Spleen (tissue), 13 donors: ENCODE measurements at places on chromosomes 16 and 17. TPM values are rescaled to one million over a fixed set of nuclear protein-coding genes. Genes with fewer than 3 reads are reported as not detected.

The FMNL1 gene
- 198 TPM for total RNA-seq

The OTOA gene
- 3.1 TPM for total RNA-seq

The MYH13 gene
- total RNA-seq, result not detected

The CBX4 gene
- total RNA-seq, result 27.4 TPM

The HSF5 gene
- 1.5 TPM for total RNA-seq

The P2RX1 gene
- total RNA-seq, result 23.1 TPM

The KNOP1 gene
- 8.7 TPM for total RNA-seq

The ITGAX gene
- 161 TPM for total RNA-seq

The TEX2 gene
- total RNA-seq, result 39.3 TPM

The CYBA gene
- 557 TPM for total RNA-seq

The NPB gene
- total RNA-seq, result 1.0 TPM

The CHST5 gene
- total RNA-seq, result 0.20 TPM

The MMP15 gene
- total RNA-seq, result 17.8 TPM

The CDH3 gene
- 47.6 TPM for total RNA-seq

The SLC9A5 gene
- total RNA-seq, result 22.8 TPM

The EME1 gene
- total RNA-seq, result 2.2 TPM

The SULT1A2 gene
- total RNA-seq, result 7.9 TPM

The GGT6 gene
- total RNA-seq, result not detected

The VAT1L gene
- not detected for total RNA-seq

The NOG gene
- total RNA-seq, result 0.69 TPM

The GPR139 gene
- total RNA-seq, result not detected

The ITGB4 gene
- total RNA-seq, result 205 TPM

The FAM20A gene
- 20.3 TPM for total RNA-seq

The DNASE1L2 gene
- 0.85 TPM for total RNA-seq

The KRTAP4-5 gene
- not detected for total RNA-seq

The AANAT gene
- total RNA-seq, result not detected

The PSMB3 gene
- 179 TPM for total RNA-seq

The TERB1 gene
- 0.41 TPM for total RNA-seq

The HEATR9 gene
- 0.66 TPM for total RNA-seq
